ENCODE measurements at places on chromosomes 7 and 10. TPM values are rescaled to one million over a fixed set of nuclear protein-coding genes. Genes with fewer than 3 reads are reported as not detected.

DNA sequence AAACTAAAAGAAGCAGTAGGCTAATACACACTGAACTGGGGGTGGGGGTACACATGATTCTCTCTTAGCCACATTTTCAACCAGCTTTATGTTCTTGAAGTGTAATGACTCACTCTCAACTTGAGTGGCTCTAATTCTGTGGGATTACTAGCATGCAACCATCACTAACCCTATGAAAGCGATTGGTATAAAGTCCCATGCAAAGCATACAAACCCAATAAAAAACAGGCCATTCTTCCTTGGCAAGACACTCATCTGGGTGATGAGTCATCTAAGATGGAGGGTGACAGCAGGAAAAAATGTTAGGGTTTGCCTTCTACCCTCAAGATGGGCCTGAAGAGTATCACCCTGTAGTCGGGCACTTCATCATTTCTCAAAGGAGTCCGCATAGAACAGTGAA lies 14.9 kb upstream of the PON3 start:
- no peak overlapping the region for H3K4me3 ChIP-seq
- no peak for DNase-seq
- H3K4me1 ChIP-seq = peaks cover 2% of the 10 kb centered on the region
- no peak overlapping the region for H3K27ac ChIP-seq
- H3K27me3 ChIP-seq = no peaks in the 10 kb centered on the region

DNA sequence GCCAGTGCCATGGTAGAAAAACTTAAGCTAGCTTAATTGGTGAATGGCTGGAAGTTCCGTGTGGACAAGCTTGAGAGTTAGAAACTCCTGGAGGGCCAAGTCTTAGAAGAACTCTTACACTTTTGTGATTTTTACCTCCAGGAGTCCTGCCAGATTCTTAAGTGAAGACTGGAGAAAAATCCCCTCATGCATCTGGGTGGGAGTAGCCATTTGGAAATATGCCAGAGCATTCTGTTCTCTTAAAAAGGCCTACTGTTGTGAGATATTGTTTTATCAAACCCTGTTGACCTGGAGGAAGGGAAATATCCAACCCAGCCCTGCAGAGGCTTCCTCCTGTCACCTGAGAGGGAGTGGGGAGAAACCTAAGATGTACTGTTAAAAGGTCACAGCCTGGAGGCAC lies 17.6 kb upstream of the MCM10 start:
- no peak overlapping the region for H3K27ac ChIP-seq
- peaks cover 23% of the 10 kb centered on the region for H3K36me3 ChIP-seq
- no peaks in the 10 kb centered on the region for H3K27me3 ChIP-seq
- no peak for DNase-seq
- no peak overlapping the region for H3K4me3 ChIP-seq

DNA sequence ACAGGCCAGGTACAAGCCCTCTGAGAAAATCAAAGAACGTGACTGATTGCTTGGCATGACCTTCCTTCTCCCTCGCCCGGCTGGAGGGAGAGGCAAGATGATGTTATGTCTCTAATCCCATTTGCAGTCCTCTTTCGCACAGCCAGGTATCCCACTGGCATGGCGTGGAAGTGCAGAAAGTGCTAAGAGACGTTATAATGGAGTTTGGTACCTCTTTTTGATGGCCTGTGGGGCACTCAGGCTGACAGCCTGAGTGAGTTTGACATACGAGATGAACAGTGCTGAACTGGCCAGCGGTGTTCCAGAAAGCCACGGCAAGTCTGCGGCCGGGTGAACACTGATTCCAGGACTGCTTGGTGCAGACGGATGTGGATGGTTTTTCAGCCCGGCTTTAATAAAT lies 241.6 kb downstream of the RAB11FIP2 start:
- no peaks in the 10 kb centered on the region for H3K36me3 ChIP-seq
- H3K4me1 ChIP-seq = no peaks in the 10 kb centered on the region
- H3K4me3 ChIP-seq = no peak overlapping the region
- H3K27me3 ChIP-seq = no peaks in the 10 kb centered on the region

GRCh38 chr7:100053215-100053614 lies 3.6 kb downstream of the ZSCAN21 start:
- no peak overlapping the region for H3K4me3 ChIP-seq
- H3K27me3 ChIP-seq = no peaks in the 10 kb centered on the region
- H3K36me3 ChIP-seq = peaks cover 3% of the 10 kb centered on the region
- H3K27ac ChIP-seq = no peak overlapping the region
- peaks cover 18% of the 10 kb centered on the region for H3K4me1 ChIP-seq

DNA sequence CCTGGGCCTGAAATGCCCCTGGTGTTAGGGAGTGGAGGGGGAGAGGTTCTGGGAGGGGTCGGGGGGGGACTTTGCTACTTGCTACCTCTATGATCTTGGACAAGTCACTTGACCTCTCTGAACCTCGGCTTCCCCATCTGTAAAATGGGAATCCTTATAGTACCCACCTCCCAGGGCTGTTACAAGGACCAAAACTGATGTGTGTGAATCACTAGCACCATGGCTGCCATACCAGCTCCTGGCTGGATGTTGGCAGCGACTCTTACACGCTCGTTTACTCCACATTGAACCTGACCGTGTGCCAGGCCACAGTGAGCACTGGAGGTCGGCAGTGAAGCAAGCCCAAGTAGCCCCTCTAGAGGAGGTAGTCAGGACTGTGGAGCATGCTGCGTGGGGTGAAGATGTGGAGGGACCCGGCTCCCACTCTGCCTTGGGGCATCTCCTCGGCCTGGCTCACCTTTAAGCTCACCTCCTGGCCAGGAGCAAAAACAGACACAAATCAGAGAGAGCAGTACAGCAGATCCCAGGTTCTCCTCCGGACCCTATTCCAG lies 28.9 kb downstream of the PPIF start:
- no peak overlapping the region for H3K4me3 ChIP-seq
- DNase-seq = peak; percentile 30
- H3K27me3 ChIP-seq = no peaks in the 10 kb centered on the region
- no peaks in the 10 kb centered on the region for H3K36me3 ChIP-seq

DNA sequence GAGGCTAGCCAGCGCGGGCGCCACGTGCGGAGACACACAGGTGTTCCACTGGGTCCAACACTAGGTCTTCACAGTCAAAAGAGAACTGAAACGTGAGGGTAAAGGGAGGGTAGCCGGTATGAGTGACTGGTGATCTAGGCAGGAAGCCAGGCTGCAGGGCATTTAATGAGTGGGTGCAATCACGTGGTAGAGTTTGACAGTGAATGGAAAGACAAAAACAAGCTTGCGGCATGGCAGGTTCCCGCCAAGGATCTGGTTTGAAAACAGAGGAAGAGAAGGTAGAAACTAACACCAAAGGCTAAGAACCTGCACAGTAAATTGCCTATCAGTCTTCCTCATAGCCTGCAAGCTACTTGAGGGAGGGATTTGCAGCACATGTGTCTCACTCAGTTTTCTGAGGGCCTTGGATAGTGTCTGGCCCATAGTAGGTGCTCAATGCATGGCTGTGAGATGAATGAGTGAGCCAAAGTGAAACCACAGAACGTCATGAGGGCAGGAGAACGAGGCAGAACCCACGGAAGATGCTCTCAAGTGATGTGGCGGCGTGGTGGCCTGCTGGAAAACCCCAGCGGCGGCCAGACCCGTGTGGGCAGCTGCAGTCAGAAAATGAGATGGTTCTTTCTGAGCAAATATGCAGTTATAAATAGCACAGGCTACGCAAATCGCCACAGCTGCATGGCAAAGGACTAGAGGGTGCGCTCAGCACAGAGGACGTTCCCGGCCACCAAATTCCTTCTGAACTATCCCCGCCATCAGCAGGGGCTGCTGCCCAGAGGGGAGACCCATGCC lies 183.6 kb upstream of the NFE2L3 start:
- peaks cover under 1% of the 10 kb centered on the region for H3K4me1 ChIP-seq
- no peak overlapping the region for H3K27ac ChIP-seq
- no peak overlapping the region for H3K4me3 ChIP-seq
- H3K36me3 ChIP-seq = no peaks in the 10 kb centered on the region
- no peaks in the 10 kb centered on the region for H3K27me3 ChIP-seq
- no peak for DNase-seq

DNA sequence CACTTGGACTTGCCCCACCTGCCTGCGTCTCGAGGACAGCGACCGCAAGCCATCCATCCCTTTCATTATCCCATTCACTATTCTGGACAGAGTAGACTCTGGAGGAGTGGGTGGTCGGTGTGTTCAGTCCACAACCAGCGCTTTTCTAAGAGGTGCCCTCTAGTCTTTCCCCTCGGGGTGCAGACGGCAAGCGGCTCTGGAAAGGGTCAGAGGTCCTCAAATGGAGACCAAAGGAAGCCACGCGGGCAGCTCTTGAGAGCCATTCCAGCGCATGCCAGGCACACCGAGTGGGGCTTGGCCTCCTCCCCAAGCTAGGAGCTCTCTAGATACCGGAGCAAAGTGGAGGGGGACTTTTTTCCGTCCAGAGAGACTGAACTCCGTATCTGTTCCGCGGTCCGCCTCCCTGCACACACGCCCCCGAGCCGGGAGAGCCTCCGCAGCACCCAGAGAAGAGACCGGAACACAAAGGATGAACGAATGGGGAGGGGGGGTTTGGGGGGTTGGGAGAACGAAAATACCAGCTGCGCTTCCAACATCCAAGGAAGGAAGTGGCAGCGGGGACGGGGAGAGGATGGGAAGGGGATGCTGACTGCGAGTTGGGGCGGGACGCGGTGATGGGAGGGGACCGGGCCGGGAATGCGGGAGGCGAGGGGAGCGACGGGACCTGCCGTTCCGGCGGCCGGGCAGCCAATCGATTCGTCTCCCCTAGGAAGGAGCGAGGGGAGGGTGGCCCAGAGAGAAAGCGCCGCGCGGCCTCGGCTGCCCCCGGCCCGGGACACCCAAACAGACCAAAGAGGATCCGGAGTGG lies 515 bp downstream of the GSDME start:
- H3K4me1 ChIP-seq = peaks cover 10% of the 10 kb centered on the region
- no peak overlapping the region for H3K27ac ChIP-seq
- no peaks in the 10 kb centered on the region for H3K27me3 ChIP-seq
- DNase-seq = peak; percentile 41

DNA sequence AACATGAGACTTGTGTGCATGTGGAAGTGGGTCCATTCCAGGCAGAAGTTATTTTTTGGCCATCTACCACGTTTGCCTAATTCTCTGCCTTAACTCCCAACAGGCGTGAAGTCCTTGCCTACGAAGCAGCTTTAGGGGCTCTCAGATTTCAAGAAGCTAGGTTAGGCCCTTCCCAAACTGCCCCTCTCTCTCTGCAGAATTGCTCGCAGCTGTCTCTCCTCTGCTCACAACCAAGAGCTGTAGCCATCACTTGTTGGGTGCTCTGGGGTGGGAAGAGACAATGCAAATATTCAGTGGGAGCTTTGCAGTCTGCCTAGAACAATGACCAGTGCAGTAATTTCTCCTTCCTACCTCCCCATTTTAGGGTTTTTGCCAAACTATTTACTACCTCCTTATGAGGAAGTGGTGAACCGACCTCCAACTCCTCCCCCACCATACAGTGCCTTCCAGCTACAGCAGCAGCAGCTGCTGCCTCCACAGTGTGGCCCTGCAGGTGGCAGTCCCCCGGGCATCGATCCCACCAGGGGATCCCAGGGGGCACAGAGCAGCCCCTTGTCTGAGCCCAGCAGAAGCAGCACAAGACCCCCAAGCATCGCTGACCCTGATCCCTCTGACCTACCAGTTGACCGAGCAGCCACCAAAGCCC lies 24.9 kb downstream of the CYP17A1 start:
- DNase-seq = no peak
- no peak overlapping the region for H3K4me3 ChIP-seq
- peaks cover 3% of the 10 kb centered on the region for H3K4me1 ChIP-seq

GRCh38 chr10:49107111-49107886 lies 8.0 kb downstream of the VSTM4 start:
- H3K36me3 ChIP-seq = no peaks in the 10 kb centered on the region
- H3K4me1 ChIP-seq = peaks cover 10% of the 10 kb centered on the region
- H3K27me3 ChIP-seq = no peaks in the 10 kb centered on the region
- H3K4me3 ChIP-seq = no peak overlapping the region

NXPH1 gene
- polyA plus RNA-seq = not detected

DNA sequence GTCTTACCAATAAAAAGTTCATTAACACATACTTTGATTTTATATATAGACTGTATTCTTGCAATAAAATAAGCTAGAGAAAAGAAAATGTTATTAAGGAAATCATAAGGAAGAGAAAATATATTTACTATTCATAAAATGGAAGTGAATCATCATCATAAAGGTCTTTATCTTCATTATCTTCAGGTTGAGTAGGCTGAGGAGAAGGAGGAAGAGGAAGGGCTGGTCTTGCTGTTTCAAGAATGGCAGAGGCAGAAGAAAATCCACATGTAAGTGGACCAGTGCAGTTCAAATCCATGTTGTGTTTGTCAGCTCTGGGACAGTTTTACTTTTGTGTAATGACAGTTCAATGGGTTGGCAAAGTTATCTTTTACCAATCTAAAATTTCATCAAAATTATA lies 609.1 kb upstream of the ANKRD30A start:
- H3K4me3 ChIP-seq = no peak overlapping the region
- H3K4me1 ChIP-seq = no peaks in the 10 kb centered on the region
- H3K27ac ChIP-seq = no peak overlapping the region
- H3K27me3 ChIP-seq = no peaks in the 10 kb centered on the region
- no peaks in the 10 kb centered on the region for H3K36me3 ChIP-seq

GRCh38 chr10:103273041-103273441 lies 3.9 kb upstream of the INA start:
- no peak overlapping the region for H3K27ac ChIP-seq
- no peak for DNase-seq
- peaks cover 11% of the 10 kb centered on the region for H3K4me1 ChIP-seq
- H3K4me3 ChIP-seq = no peak overlapping the region
- H3K36me3 ChIP-seq = no peaks in the 10 kb centered on the region
